ENCODE measurements at places on chromosomes 13 and 19.

GRCh38 chr13:98983182-98983581 is 5.3 kb upstream of the DOCK9 start:
- no peak for DNase-seq

GRCh38 chr19:29664753-29665214 is 477 bp upstream of the PLEKHF1 start:
- no peak for DNase-seq

- DNase-seq = no peak
Observed at GRCh38 chr13:30906411-30907051, 460 bp downstream of the MEDAG start.

DNA sequence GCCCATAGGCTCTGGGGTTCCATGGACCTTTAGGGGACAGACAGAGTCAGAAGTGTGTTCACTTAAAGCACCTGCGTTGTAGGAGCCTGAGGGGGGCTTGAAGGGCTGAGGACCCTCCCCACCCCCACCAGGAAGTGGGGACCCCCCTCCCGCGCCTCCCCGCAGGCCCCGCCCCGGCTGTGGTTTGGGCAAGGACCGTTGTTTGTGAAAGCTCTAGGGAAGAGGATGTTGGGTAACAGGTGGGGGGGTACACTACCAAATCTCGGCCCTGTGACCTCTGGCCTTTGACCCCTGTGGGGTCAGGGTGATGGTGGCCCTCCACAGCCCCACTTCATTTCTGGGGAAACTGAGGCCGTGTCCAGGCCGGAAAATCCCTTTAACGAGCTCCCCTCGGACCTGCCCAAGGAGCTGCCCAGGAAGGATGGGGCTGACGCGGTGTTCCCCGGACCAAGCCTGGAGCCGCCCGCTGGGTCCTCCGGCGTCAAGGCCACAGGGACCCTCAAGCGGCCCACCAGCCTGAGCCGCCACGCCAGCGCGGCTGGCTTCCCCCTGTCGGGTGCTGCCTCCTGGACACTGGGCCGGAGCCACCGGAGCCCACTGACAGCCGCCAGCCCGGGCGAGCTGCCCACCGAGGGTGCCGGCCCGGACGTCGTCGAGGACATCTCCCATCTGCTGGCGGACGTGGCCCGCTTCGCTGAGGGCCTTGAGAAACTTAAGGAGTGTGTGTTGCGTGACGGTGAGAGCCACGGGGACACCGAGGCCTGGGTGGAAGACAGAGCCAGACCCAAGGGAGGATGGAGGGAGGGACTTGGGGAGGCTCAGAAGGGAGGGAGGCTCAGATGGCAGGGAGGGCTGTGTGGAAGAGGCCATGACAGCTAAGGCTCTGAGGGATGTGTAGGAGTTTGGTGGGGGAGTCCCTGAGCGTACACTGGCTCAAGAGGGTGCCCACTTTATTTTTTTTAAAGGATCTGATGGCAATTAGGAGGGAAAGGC is 1.3 kb downstream of the ARHGAP45 start:
- DNase-seq = no peak

DNA sequence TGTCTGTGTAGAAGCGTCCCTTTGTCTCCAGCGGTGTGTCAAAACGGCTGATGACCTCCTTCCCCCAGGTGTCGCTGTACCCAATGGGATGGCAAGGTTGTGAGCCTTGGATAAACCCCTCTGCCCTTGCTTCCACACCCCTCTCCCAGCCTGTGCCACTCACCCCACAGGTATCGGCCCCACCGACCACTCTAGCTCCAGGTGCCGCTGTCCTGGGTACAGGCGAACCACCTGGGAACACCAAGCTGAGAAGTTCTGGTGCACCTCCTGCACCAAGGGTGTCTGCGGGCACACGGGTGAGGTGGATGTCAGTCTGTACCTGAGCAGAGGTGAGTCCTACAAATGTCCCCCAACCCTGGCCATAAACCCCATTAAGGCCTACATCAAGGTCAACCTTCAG is 16.6 kb downstream of the MAN2B1 start:
- no peak for DNase-seq

GRCh38 chr13:48594096-48594815 is 59.5 kb upstream of the CYSLTR2 start:
- DNase-seq = no peak

GRCh38 chr13:70527599-70527998 is 419.3 kb upstream of the KLHL1 start:
- no peak for DNase-seq

DNA sequence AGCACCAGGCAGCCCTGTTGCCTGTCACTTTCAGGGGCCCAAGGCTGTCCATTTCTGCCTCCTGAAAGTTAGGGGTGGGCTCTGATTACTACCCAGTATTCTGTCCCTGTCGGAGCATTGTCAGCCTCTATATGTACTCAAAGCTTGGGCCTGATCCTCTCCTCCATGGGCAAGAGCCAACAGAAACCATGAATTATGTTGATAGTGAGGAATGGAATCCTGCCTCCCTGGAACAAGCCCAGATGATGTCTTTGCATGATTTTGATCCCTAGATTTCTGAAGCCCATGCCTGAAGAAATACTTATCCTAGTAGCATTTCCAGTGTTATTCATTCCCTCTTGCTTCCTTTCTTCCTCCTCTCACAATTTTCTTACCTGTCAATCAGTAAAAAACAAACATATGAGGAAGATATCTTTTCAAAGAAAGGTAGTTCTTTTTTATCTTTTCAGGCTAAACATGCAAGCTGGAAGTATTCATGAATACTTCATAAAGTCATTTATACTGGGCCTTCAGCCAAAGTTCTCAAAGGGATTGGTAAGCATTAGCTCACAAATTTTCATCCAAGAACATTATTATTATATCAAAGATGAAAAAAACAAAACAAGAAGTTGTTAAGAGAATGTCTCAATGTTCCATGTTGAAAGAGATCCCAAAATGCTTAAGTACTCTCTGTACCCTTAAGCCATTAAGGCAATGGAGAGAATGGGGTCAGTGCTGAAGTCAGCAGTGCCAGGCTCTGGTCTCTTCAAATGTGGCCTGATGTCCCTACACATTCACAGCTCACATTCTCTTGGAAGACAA is 171.7 kb downstream of the NHLRC3 start:
- no peak for DNase-seq

DNA sequence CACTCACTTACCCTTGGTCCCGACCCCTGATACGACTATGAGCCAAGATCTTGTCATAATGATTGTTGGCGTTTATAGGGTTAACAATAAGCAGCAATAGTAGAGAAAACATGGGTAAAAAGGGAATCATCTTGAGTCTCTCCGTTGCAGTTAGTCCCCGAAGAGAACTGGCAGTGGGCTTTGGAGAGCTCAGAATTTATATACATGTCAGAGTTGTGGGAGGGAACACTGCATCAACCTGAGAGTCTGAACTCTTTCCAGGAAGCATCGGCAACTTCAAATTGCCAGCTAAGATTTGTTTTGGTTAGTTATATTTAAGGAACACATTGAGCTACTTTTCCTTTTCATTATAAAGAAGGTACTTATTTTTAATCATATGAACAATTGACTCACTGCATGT is at the start of gene POSTN:
TSS of gene POSTN (minus strand) at position 172 of the 400 bp plus-strand sequence. CDS start at position 130, 42 bp downstream.
- no peak for DNase-seq

DNA sequence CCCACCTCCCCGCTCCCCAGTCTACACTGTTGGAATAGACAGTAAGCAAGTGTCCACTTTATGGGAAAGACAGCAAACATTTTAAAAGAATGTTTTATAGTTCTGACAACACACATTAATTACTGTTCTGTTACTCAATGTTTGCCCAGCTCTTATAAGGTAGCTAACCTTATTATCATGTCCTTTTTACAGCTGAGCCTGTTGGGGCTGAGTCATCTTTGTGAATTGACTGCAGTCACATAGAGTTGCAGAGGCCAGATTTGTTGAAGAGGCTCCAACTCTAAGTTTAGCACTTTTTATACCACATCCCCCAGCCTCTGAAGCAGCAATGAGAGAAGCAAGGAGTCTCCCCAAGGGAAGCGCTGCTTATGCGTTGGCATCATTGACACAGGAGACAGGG is 76.2 kb downstream of the C13orf42 start:
- DNase-seq = no peak

DNA sequence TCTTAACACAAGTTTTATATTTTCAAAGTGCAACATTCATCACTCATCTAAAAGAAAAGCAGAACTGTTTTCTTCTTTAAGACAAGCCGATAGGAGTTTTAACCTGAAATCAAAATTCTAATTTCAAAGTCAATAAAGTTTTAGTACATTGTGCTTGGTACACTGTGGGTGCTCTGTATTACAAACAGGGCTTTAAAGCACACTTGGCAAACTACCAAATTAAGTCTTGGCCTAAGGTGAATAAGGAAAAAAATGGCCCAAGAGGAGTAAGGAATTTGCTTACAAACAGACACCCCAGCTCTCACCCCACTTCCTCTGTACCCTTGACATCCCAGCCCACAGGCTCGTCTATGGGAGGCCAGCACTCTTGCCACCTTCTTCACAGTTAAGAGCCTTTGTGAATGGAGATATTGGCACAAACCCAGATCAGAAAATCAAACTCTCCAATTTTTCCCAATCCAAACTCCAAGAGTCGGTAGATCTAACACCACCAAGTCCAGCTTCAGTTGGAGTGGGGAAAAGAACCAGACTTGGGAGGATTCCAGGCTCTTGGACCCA is 66.0 kb downstream of the ABCC4 start:
- no peak for DNase-seq

GRCh38 chr13:78841358-78841963 is 182.5 kb upstream of the OBI1 start:
- DNase-seq = no peak

DNA sequence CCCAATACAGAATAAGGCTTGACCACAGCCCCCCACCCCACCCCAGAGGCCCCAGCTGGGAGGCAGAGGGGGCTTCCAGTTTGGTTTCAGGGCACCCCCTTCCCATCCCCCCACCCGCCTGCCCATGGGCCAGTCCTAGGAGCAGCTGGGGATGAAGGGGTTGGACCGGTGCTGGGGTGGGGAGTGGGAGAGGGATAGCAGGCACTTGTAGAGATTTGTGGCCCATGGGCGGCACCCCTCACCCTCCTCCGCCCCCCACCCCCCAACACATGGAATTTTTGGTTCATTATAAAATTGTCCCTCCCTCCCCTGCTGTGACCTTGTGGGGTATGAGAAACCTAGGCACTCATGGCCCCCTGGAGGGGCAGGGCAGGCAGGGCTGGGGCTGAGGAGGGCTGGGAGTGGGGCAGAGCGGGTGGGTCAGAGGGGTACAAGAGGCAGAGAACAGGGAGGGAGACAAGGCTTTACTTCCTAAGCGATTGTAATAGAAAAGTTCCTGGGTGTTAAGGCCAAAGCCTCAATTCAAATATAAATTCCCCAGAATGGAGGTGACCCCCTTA is 5.3 kb upstream of the GSK3A start:
- no peak for DNase-seq

GRCh38 chr13:98890925-98891324 is 86.9 kb downstream of the DOCK9 start:
- no peak for DNase-seq

DNA sequence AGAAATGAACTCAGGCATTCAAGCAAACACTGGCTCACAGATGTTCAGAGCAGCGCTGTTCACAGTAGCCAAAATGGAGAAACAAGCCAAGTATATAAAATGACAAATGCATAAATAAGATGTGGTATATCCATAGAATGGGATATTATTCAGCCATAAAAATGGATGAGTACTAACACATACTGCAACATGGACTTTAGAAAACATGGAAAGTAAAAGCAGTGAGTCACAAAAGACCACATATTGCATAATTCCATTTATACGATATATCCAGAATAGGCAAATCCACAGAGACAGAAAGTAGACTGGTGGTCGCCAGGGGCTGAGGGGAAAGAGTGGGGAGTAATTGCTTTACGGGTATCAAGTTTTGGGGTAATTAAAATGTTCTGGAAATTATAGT is 6.6 kb downstream of the ZNF837 start:
- DNase-seq = no peak

DNA sequence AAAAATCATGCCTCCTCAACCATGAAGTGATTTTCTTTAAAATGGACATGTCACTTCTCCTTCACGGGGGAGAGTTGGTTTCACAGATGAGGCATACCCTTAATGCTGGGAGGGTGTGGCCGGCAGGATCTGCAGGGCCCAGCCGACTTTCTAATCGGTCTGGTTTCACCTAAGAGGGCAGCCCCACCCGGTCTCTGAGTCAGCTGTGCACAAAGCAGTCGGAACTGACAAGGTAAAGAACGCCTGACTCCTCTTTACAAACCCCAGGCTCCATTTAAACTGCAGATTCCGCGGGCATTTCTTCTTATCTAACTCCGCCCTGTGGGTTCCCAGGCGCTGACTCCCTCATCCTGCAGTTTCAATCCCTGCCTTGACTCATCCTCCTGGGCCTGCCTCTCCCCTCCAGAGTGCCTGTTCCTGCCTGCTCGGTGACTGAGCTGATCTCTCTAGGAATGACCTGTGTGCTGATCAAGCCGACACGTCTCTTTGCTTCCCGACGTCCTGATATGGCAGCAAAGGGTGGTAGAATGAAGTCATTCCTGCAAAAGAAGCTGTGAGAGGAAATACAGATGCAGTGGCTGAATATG is 63.4 kb downstream of the EFNB2 start:
- no peak for DNase-seq

DNA sequence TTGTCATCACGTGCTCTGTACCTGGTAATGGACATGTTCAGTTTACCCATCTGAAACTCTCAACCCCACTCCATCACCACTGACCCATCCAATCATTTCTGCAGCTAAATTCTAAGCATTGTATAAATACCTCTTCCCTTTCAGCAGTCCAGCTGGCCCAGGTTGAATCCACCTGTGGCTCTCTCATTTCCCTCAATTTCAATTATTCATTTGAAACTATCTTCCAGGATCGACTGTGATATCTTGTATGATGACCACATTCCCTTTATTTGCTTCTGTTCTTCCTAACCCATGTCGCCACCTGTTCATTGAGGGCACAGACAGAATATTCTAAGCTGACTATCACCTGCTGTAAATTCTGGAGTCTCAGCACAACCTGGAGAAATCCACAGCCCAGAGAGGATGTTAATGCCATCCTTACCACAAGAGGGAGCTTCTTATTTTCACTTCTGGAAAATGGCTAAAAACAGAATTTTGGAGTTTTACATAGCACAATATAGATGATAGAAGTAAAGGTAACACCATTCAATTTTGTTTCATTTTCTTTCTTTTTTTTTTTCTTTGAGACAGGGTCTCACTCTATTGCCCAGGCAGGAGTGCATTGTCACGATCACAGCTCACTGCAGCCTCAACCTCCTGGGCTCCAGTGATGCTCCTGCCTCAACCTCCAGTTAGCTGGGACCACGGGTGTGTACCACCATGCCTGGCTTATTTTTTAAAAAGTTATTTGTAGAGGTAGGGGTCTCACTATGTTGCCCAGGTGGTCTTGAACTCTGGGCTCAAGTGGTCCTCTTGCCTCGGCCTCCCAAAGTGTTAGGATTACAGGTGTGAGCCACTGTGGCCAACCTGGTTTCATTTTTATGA is 38.6 kb downstream of the ZNF823 start:
- DNase-seq = no peak

- DNase-seq = no peak
Observed at GRCh38 chr19:3653865-3654513, 27.4 kb upstream of the CACTIN start.

DNA sequence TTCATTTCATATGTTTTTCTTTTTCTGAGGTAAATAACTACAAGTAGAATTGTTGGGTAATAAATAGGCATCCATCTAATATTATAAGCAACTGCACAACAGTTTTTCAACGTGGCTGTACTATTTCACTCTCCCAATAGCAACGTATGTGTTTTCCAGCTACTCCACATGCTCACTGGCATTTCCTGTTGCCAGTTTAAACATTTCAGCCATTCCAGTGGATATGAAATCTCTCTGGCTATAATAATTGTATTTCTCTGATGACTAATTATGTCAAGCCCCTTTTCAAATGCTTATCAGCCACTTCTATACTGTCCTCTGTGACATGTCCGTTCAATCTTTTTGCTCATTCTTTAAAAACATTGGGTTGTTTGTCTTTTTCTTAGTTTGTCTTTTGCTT is 26.8 kb upstream of the ALOX5AP start:
- DNase-seq = no peak
